ENCODE measurements at places on chromosomes 2 and 18. TPM values are rescaled to one million over a fixed set of nuclear protein-coding genes. Genes with fewer than 3 reads are reported as not detected.

NR4A2 gene
- total RNA-seq = 10.5 TPM

IL1F10 gene
- total RNA-seq = not detected

SERPINB11 gene
- not detected for total RNA-seq

MAP2 gene
- total RNA-seq = 51.3 TPM

MOB4 gene
- total RNA-seq = 17.2 TPM

AQP12B gene
- not detected for total RNA-seq

AAMP gene
- 113 TPM for total RNA-seq

ACTR3 gene
- 151 TPM for total RNA-seq

WDPCP gene
- 19.9 TPM for total RNA-seq

TGFA gene
- total RNA-seq = 13.0 TPM

MYOM1 gene
- 0.76 TPM for total RNA-seq

NFU1 gene
- 28.9 TPM for total RNA-seq

NEU2 gene
- total RNA-seq = not detected

DNA sequence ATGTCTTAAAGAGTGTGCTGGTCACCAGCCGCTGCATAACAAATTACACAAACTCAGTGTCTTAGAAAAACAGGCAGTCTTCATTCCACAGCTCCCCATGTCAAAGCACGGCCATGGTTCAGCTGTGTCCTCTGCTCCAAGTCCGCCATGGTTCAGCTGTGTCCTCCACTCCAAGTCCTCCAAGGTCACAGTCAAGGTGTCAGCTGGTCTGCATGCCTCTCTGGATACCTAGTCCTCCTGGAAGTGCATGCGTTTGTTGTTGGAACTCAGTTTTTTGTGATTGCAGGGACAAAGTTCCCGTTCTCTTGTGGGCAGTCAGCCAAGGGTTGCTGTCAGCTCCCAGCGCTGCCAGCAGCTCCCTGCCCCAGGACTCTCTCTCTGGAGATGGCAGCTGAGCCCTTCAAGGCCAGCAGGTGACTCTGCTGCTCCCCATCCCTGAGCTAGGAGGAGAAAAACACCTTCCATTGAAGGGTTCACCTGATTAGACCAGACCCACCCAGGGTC lies 304.0 kb upstream of the MYT1L start:
- DNase-seq = no peak

- no peak for DNase-seq
Observed at GRCh38 chr2:67448648-67449047, 51.5 kb downstream of the ETAA1 start.

DNA sequence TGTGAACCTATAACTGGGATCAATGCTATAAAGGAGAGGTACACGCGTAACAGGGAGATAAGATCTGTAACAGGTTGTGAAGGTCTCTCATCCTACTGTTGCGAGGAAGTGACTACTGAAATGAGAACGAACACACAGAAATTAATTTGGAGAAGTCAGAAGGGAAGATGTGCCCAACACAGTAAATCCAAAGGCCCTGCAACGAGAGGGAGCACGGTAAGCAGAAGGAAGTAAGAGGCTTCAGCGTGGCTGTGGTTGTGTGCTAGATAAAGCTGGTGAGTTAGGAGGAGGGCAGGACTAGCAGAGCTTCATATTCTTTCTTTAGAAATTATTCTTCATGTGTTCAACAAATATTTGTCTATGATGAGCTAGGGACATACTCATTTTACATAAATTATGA lies 2.5 kb upstream of the ATG16L1 start:
- DNase-seq = peak; percentile 34

DNA sequence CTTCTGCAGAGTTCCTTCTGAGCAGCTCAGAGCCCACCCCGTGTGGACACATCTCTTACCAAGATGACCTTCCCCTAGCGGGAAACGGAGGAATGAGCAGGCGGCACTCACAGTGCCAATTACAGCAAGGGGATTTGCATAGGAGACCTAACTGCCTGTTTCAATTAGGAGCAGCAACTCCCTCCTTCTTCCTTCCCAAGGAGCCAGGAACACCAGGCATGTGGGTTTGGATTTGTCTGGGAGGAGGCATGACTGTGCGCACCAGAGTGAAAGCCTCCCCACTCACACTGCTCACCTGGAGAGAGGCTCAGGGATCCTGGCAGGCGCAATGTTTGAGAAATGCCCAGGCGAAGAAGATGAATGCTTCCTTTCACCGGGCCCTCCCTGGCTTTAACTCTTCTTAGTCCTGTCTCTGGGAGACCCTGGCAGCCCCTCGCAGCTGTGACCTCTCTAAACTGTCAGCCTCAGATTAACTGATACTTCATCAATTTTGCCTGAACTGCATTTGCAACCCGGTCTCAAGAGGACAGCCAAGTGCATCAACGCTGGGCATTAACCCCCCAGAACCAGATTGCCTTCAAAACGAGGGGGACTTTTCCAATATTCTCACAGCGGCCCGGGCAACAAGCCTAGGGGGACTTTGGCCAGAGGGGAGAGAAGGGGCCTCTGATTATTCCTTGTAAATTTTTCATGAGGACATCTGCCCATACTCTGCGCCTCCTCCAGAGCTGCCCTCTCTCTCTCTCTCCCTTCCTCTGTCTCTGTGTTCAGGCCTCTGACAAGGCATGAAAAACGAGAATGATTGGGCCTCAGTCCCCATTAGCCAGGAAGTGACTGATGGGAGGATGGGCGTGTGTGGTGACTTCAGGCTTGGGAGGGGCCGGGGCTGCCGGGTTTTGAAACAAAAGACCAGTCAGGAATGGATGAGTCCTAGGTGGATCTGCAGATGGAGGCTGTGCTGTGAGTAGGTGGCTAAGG lies 93.8 kb downstream of the CMPK2 start:
- DNase-seq = no peak

- no peak for DNase-seq
Observed at GRCh38 chr2:74014813-74015212, 30.1 kb downstream of the TET3 start.

- DNase-seq = no peak
Observed at GRCh38 chr2:232484628-232485347, 2.8 kb downstream of the ECEL1 start.

DNA sequence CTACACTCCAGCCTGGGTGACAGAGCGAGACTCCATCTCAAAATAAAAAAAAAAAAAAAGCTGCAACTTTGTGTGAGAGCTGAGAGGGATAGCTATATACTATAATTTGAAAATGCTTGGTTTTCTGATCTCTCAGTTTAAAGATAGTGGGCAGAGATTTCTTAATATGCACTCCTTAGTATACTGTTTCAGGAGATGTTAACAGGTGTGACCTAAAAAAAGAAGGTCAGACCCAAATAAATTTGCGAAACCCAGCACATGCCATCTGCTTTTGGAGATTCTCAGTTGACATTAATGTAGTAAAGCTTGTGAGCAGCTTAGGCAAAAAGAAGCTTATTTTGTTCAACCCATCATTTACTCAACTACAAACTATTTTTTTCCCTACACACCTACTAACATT lies 37.4 kb downstream of the ZC3H6 start:
- no peak for DNase-seq

DNA sequence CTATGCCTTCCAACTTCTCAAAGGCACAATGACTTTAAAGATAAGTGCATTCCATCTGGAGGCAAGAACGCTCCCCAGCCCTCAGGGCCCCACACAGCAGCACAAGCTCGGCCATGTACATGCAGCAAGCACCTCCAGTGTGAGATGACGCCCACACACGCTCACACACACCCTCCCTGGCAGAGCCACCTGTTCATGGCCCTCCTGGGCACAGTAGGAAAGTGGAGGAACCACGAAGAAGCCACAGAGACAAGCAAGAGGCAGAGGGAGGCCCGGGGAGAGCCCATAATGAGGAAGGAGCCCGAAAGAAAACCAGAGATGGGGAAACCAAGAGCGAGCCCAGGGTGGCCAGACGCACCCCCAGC lies 21.7 kb downstream of the BIN1 start:
- DNase-seq = peak; percentile 77

- DNase-seq = no peak
Observed at GRCh38 chr2:30514848-30515435, 67.9 kb downstream of the LCLAT1 start.

GRCh38 chr18:1103537-1103936 lies 198.9 kb downstream of the ADCYAP1 start:
- DNase-seq = no peak

DNA sequence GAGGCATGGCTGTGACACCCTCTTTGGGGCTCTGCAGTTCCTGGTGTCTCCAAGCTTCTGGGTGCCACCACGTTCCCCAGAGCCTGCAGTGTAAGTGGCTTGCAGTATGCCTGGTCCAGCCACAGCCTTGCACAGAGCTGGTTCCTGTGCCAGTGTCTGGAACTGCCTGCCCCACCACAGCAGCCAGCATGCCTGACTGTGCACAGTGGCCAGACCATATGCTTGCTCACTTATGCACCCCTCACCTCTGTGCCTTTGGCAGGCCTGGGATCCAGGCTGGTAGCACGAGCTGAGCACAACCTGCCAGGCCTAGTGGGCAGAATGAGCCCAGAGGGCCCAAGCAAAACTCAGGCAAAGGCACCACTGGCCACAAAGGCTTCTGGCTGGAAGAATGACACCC lies 154.1 kb downstream of the DPP4 start:
- DNase-seq = no peak

DNA sequence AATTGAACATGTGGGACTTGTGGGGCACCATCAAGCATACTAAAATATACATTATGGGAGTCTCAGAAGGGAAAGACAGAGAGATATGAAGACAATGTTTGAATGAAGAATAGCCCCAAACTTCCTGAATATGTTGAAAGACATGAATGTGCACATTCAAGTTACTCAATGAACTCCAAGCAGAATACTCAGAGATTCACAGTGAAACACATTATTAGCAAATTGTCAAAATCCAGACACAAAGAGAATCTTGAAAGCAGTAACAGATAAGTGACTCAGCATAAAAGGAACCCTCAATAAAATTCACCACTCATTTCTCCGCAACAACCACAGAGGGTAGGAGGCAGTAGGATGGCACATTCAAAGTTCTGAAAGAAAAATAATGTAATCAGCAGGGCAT lies 8.8 kb downstream of the C2orf92 start:
- DNase-seq = no peak

GRCh38 chr2:171598713-171599319 lies 76.5 kb downstream of the CYBRD1 start:
- no peak for DNase-seq

DNA sequence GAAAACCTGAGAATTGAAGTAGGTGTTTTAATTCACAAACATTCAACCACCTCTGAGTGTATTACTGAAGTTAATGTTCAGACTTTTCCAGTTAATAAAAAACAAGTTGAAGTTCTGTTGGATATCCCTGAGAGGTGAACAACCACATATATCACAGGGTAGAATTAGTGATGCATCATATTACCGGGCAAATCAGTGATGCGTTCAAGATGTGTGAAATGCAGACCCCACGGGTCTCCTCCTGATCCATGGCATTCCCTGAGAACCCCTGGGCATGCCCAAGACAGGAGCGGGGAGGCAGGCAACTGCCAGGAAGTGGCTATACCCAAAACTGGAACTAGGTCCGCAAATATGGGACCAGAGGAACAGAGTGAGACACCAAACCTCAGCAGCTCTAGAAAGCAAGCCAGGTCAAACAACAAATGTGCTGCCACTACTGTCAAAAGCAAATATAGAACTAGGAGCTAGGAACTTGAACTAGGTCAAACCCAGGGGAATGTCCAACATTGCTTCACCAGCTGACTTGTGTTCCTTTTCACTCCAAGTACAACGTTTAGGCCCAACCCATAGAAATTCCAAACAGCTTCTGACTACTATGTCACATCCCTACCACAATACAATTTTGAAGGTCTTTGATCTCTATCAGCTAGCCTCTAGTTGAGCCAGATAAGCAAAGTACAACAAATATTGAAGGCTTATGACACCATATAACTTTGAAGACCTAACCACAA lies 20.2 kb downstream of the PSTPIP2 start:
- DNase-seq = peak; percentile 71

DNA sequence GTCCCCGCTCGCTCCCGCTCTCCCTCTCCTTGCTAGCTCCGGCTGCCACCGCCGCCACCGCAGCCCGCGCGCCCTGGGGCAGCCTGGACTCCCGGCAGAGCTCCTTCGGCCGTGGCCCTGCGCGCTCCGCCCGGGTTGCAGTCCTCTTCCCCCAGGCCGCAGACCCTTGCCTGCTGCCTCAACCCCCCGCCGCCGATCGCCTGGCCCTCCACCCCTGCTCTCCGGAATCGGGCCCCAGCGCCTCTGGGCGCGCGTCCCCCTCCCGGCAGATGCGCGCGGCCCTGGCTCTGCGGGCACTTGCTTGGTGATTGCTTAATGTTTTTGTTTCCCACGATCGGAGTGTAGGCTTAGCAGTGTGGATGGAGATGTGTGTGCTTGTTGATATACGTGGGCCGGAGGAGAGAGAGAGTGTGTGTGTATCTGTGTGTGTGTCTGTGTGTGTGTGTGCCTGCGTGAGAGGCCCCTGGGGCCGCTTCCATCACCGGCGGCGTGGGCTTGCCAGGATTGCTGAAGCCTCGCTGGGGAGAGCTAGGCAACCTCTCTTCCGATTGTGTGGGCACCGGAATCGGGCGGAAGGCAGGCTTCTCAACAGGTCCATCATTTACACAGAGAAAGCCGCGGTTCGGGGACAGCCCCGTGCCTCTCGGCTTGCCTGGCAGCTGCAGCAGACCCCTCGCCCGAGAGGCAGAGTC lies 877 bp downstream of the INHBB start:
- DNase-seq = no peak

- no peak for DNase-seq
Observed at GRCh38 chr18:76621782-76622495, 126.9 kb upstream of the ZNF516 start.

DNA sequence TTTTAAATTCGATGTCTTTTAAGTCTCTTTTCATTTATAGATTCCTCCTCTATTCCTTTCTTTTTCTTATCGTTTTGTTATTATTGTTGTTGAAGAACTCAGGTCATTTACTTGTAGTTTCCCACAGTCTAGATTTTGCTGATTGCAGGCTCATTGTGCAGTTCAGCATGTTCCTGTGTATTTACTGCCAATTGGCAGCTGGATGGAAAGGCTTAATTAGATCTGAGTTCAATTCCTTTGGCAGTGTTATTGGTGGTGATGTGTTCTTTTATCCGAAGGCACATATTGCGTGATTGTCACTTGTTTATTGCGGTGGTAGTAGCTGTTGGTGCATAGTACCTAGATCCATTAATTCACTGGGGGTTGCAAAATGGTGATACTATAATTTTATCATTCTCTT lies 180.7 kb downstream of the BABAM2 start:
- no peak for DNase-seq

GRCh38 chr2:71695235-71696120 lies 242.1 kb downstream of the DYSF start:
- DNase-seq = no peak
